NCI-H446 (cell line): ENCODE measurements at places on chromosomes 6 and 20.

DNA sequence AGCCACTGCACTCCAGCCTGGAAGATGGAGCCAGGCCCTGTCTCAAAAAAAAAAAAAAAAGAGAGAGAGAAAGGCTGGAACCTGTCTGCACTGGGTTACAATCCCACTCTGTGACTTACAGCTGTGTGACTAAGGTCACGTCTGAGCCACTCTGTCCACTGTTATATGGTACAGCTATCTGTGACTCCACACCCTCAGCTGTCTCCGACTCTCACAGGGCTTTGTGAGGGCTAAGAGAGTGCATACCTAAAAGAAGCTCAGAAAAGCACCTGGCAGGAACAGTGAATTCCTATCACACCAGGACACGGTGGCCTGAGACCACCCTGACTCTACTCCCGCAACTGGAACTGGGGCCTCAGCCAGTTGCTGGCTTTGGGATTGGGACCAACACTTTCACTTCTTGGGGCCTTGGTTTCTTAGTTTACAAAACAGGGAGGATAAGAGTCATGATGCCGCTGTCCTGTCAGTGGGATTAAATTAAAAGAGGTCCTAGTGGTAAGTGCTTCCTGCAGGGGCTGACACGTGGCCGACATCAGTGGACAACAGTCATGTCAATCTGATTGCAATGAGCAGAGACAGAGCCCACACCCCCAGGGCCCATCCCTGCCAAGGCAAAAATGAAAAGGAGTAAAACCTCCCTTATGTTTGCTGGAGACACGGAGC is 5.7 kb upstream of the CD93 start:
- no peak for DNase-seq

DNA sequence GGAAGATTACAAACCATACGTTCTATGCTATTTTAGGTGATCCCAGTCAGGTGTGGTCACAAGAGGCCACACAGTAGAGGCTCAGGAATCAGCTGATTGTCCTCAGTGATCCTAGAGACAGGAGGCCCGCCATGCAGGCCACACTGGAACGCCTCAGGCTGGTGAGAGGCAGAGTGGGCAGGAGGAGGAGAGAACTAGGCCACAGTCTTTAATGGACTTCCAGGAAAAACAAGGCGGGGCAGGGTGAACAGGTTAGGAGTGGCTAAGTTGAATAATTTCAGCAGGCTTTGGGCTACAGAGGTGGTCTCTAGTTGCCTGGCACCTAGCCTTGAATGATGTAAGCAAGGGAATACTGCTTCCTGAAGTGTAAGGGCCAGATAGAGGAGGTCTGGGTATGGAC is 101.2 kb downstream of the GMDS start:
- no peak for DNase-seq

- DNase-seq, result peak; percentile 33
Measured at GRCh38 chr6:48664826-48665225, 553.8 kb upstream of the PTCHD4 start.

- DNase-seq, result no peak
Measured at GRCh38 chr6:142860498-142860897, 84.5 kb downstream of the HIVEP2 start.

GRCh38 chr20:59386809-59387208 is 86.4 kb downstream of the EDN3 start:
- DNase-seq, result no peak

DNA sequence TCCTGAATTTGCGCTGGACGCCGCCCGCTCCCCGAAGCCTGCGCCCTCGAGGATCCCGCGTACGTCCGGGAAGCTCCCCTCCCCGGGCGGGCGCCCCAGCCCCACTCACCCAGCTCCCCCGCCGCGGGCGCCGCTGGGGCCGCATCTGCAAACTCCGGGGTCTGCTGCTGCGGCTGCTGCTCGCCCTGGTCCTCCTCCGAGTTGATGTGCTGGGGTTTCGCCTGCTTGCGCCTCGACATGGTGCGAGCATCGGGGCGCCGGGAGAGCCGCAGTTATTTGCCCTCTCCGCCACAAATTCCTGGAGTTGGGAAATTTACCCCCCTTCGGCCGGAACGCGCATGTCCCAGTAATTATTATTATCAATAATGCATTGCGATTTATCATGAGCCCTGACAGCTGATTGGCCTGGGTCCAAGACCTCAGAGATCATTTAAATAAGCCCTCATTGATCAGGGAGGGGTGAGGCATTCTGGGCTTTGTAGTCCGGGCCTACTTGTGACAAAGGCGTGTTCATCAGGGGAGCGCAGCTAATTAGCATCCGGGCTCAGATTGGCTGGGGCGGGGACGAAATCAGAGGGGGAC is at the start of gene SALL4:
Gene SALL4 (minus strand): TSS at position 352 of the 582 bp plus-strand sequence. CDS start 113 bp downstream, at position 239.
- no peak for DNase-seq

GRCh38 chr6:154093231-154094044 is 54.4 kb downstream of the OPRM1 start:
- no peak for DNase-seq

DNA sequence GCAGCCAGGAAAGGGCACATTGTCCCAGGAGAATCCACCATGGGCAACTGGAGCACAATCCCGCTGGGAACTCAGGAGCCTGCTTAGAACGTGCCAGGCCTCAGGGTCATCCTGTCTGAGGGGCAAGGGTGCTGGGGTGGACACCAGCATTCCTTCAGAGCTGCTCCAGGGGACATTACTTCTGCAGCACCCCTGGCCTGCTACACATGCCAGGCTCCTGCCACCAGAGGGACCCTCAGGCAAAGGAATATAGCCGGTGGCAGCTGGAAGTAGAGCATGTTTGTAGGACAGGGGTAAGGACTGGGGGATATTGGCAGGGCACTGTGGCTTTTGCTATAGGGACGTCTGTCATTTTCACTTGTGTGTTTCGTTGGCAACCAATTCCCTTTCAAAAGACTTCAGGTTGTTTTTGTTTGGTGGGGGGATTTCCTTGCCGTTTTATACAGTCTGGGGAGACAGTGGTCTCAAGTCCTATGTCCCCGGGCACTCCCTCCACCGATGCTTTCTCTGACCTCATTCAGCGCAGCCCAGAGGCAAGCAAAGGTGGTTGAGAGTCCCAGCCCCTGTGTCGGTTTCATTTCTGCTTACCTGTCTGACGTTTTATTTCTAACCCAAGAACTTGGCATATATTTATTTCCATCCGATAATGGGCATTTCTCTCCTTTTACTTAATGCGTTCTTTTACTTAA is 130.8 kb downstream of the JPH2 start:
- no peak for DNase-seq

GRCh38 chr6:143525356-143525755 is 13.8 kb upstream of the FUCA2 start:
- no peak for DNase-seq

- DNase-seq, result no peak
Measured at GRCh38 chr6:5632348-5632935, 371.1 kb downstream of the FARS2 start.

DNA sequence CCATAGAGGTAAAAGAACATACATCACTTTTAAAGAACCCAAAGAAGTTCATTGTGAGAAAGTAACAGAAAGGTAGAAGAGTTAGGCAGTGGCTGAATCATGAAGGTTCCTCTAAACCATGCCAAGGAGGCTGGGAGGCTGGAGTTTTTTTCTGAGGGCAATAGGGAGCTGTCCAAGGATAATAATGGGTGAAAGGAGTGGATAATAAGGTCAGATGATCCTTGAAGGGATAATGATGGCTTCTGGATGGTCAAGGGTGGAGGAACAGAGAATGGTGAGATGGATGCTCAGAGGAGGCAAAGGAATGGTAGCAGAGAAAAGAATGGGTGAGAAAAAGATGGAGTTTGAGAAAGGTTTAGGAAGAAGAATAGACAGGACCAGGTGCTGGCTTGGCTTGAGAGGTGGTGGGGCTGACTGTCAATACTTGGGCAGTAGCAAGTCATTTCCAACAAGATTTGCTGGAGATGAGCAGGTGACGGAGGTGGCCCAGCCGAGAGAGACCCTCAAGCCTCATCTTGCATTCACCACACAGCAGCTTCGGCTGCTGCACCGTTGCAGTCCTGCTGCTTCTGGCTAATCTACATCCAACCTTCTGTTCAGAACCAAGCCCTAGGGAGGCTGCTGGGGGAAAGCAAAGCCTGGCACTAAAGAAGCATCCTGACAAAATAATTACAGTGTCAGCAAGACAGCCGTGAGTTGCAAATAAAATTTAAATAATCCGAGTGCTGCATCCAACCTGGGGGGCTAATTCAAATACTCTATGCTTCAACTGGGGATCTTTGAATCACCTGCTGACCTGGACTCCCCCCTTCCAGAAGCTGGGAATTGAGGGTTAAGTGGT is 131.2 kb upstream of the KCNG1 start:
- no peak for DNase-seq

DNA sequence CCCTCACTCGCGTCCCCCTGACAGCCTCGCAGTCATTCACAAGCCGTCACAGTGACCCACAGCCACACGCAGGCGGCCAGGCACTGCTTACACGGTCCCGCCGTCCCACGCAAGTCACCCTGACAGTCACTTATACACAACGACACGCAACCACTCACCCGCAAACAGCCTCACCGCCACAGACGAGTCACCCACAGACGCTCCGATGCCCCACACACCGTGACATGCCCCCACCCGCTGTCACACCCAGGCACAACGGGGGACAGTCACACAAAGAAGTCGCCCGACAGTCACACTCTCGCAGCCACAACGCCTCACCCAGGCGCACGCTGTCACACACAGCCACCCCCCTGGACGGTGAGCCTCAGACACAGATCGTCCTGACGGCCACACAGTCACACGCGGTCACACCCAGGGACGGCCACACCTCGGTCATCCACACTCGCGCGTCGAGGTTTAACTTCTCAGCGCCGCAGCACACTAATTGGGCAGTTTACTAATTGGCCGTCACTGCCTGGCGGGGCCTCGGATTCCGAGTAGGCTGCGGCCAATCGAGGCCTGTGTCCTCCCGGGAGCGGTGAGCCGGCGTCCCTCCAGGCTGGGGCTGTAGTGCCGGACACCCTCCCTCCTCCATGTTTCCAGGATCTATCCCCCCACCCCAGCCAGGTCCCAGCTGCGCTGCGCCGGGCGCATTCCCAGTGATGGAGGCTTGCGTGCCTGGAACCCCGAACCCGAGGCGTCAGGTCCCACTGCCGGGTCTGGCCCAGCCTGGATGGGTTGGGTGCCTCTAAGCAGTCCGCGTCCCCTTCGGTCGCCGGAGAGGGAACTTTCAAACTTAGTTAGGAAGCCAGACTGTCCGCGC is 790 bp downstream of the TOX2 start:
- DNase-seq, result no peak

DNA sequence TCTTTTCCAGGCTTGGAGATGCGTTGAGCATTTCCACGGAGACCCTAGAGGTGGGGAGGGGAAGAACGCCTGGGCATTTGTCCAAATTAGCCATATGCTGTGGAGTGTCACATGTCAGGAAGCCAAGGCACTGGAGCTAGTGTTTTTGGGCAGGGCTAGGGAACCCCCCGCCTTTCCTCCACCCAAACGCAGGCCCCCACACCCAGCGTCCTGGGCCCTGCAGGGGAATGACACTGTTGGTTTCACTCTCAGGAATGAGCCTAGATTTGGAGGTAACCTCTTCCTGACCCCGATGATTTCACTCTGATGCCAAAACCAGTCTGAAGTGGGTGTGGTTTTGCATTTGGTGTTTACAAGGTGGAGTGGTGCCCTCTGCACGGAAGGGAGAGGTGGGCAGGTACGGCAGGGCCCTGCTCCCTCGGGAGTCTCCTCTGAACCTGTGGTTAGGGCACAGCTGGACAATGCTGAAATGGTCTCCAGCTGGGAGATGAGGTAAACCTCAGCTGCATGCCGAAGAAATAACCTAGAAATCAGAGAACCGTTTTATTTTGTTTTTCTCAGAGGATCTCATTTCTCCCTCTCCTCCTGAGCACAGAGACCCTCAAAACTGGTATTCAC is 29.5 kb downstream of the MTHFD1L start:
- peak; percentile 35 for DNase-seq

- peak; percentile 31 for DNase-seq
Measured at GRCh38 chr6:33771146-33772081, 17.5 kb downstream of the LEMD2 start.

- no peak for DNase-seq
Measured at GRCh38 chr6:126112171-126112632, 125.9 kb downstream of the TRMT11 start.
